ENCODE measurements at places on chromosomes 3 and 15.

GRCh38 chr3:62823461-62824050 lies 51.7 kb downstream of the CADPS start:
- no peak for DNase-seq

DNA sequence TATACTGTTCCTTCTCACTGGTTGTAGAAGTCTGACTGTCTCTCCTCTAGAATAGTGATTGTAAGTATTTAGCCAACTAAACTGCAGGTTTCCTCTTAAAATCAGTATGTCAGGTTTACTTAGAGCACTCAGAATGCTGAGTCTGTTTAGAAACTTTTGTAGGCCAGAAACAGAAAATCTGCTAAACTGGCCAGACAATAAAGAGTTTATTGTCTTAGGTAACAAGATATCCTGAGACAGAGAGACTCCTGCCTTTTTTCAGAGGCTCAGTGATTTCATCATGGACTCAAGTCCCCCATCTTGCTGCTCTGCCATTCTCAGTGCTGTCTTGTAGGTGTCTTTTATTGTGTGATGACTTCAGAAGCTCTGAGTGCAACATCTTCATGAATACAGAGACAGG lies 279.0 kb downstream of the MFSD1 start:
- DNase-seq, result no peak

DNA sequence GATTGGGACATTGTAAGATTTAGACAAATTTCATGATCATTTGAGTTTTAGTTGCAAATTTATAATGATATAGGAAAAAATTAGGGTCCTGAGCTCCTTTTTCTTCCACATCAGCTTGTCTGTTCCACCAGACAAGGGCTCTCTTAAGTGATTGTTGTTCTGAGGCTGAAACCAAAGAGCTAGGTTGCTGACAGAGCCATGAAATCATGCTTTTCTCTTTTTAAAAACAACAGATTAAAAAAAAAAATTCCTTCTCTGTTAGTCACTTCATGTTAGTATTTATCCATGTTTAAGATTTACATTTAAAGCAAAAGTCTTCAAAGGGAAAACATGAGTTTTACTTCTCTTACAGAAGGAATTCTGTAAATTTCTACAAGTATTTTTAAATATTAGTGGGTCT lies 56.8 kb downstream of the ATP2C1 start:
- no peak for DNase-seq

DNA sequence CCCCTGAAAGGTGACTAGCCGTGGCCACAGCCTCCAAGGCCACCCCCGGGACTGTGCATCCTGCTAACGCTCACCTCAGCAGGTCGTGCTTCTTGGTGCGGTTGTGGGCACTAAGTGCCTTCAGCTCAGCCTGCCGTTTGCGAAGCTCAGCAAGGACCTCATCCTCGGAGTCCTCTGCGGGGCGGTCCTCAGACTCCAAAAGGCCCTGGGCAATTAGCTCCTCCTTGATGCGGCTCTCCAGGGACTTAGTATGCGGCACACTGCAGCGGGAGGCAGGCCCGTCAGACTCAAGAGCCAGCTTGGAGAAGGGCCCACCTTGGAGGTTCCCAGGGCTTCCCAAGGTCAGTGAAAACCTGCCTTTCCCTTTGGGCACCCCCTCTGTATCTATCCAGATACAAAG lies 8.3 kb downstream of the TADA3 start:
- DNase-seq, result no peak

DNA sequence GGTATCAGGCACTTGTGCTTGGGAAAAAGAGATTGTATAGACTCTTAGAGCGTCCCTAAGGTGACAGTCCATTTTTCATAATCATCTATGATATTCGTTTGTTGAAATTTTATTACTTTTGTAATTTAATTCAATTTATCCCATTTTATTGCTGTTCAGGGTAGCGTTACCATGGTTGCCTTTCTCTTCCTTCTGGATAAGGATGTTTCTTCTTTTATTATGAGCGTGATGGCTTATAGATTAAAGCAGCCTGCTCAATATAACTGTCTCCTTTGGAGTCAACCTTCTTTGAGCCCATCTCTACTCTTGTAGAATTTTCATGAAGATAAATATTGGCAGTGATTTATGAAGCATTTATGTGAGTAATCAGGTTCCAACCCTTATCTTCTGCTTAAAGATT lies 182.0 kb downstream of the LRTM1 start:
- DNase-seq, result no peak

DNA sequence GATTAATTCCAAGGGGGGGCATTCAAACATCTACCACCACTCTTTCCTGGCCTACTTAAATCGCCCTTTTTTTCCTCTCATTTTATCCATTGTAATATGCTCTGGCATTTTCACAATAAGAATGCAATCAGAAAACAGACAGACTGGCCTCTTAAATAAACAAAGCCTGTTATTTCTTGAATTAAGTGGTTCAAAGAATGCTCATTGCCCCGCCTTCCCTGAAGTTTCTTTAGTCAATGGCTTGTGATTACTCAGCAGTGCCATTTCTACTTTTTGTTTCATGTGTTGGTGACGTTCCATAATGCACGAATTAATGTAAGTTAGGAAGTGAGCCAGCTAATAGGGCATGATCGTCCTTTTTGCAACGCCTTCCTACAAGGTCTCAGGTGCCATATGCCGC lies 68.0 kb downstream of the FBN1 start:
- DNase-seq, result no peak

- no peak for DNase-seq
Observed at GRCh38 chr3:16528581-16528993, 15.1 kb upstream of the RFTN1 start.

- DNase-seq, result no peak
Observed at GRCh38 chr15:57158997-57159668, 217.2 kb upstream of the CGNL1 start.

- no peak for DNase-seq
Observed at GRCh38 chr3:165770781-165771180, 66.4 kb downstream of the BCHE start.

- DNase-seq, result no peak
Observed at GRCh38 chr15:80502782-80503181, 98.6 kb downstream of the ARNT2 start.

GRCh38 chr3:69649120-69650065 lies 89.9 kb upstream of the MITF start:
- DNase-seq, result no peak

DNA sequence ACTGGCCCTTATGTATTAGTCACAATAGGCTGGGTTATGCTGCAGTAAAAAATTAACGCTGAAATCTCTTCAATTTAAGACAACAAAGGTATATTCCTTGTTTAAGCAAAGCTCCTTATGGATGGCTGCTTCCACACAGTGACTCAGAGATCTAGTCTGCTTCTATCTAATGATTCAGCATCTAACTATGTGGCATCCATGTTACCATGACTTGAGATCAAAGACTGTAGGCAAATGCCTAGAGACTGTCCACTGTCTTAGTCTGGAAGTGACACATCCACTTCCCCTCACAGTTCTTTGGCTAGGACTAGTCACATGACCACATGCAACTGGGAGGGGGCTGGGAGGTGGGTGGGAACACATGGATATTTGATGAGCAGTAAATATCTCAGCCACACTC lies 61.3 kb upstream of the PSMD6 start:
- DNase-seq, result no peak

DNA sequence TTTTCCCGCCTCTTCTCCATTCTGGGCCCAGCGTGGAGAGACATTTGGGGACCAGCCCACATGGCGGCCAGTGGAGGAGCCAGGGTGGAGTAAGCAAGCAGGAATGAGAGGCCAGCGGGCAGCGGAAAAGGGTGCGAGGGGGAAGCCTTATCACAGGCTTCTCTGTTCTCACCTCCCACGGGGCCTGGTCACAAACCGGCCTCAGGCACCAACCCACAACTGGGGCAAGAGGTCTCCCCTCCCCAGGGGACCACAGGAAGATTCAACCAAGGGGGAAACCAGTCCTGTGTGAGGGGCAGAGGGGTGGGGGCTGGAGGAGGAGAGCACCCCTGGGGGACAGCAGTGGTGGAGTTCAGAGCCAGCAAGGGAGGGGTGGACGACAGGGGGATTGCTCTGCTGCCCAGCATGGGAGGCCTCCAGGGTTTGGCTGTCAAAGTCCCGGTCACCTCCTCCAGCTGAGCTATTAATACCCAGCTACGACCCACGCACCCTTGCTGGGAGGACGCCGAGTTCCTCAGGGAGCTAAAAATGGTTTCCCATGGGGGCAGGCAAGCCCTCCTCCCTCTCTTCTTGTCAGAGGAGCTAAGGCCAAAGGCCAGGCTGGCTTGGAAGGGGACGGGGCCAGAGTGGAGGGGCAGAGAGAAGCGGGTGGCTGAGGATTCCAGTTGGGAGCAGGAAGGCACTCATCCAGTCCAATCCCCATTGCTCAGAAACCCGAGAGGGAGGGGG lies 23.8 kb upstream of the RPL29 start:
- DNase-seq, result no peak

DNA sequence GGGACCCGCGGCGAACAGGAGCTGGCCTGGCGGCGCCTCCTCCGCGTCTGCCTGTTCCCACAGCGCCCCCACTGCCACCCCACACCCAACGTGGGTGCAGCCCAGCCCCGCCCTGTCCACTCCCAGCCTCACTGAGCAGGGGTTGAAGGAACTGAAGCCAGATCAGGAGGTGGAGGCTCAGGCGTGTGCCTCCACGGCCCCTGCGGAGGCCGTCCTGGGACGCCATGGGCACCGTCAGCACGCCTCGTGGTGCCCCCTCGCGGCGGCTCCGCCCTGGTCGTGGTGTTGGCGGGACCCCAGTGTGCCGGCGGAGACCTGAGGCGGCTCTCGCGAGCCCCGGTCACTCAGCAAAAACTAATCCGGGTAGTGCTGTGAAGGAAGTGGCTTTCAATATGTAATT lies 39.0 kb upstream of the PRSS50 start:
- DNase-seq, result no peak

DNA sequence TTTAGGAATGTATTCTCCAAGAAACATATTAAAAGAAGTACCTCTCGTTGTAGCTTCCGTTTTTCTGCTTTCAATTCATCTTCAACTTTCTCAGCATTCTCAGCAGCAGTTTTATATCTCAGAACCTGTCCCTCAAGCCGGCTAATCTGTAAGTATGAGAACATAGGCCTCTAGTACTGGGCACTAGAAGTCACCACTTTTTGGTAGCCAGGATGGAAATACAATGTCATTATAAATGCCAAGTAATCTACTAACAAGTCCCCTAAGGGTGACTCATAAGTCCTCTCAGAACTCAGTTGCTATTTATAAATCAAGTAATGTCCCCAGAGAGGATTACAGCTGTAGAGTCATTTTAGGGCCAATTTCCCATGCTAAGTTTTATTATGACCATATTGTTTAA lies 61.1 kb downstream of the MLH1 start:
- DNase-seq, result peak; percentile 7

DNA sequence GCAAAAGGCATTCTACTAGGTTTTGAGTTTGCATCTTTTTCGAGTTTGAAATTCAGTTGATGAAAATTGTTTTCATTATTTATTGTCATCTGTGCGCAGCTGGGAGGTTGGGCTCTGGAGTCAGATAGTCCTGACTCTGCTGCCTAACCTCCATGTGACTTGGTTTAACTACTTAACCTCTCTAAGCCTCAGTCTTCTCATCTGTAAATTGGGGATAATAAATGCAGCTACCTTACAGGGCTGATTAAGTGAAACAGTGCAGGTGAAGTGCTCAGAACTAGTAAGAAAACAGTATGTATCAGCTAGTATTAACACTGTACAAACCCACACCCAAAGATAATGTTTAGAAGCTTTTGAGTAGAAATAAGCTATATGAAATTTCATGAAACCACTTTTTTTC lies 14.1 kb upstream of the UBE2E1 start:
- DNase-seq, result no peak

DNA sequence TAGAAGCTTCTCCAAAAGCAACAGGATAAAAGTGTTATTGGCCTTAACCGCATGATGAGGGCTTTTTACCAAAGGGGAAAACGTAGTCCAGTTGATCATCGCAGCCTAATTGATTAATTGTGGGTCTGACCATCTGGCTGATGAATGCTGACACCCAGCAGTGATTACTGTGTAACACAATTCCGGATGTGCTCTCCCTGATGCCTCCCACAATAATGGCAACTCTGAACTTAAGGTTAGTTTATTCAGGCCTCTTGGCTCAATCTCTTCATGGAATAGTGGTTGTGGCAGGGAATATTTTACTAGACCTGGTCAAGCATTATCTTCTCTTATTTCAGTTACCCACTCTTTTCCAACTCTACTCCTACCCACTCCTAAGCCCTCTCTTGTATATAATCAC lies 332.9 kb downstream of the TIGIT start:
- DNase-seq, result no peak

DNA sequence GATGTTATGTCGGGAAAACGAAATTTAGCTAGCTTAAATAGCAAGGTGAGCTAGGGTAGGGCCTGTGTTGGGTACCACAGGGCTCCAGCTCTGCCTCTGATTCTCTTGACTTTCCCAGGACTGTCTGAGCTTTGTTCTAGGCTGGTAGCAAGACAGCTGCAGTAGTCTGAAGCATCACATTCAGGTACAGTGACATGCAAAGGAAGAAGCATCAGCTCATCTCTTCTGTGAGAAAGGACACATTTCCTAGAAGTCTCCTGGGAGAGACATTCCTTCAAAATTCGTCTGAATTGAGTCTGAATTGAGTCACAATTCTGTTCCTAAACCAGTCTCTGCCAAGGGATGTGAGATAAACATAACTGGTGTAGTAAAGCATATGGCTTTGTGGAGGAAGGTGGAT lies 8.5 kb upstream of the UBXN7 start:
- DNase-seq, result no peak

GRCh38 chr3:186511245-186511644 lies 32.9 kb downstream of the CRYGS start:
- DNase-seq, result no peak

GRCh38 chr15:25860885-25861866 lies 2.0 kb downstream of the ATP10A start:
- DNase-seq, result no peak

- DNase-seq, result no peak
Observed at GRCh38 chr3:113231391-113231790, 20.0 kb downstream of the BOC start.

DNA sequence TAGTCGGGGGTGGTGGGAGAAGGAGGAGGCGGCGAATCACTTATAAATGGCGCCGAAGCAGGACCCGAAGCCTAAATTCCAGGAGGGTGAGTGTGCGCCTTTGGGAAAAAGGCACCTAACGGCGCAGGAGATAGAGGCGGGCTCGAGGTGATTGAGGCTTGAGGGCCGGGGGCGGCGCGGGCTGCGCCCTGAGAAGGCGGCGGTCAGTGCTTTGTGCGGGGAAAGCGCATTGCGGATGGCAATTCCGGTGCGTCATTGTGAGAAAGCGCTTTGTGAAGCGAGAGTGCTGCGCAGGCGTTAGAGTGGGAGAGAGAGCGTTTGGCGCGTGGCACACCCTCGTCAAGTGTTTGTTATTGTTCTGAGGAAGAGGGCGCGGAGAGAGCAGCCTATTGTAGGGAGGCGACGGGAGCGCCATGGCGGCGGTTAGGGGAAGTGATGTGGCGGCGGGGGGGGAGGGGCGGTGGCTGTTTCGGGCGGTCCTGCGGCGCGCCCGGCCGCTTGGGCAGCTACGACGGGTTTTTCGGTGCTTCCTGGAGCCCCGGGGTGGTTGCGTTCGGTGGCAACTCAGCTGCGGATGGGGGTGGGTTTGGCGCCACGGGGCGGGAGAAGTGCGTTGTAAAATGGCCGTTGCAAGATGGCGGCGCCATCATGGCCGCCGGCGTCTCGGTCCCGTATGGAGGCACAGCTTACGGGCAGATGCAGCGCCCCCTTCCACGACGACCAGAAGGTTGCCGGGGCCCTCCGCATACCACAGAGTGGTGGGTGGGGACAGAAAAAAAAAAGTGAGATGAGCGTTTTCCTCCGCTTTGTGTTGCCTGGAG lies 492 bp downstream of the MORF4L1 start:
- peak; percentile 67 for DNase-seq
